ENCODE measurements at places on chromosomes 2 and 18. TPM values are rescaled to one million over a fixed set of nuclear protein-coding genes. Genes with fewer than 3 reads are reported as not detected.

Gene C1QL2
- 0.14 TPM for total RNA-seq

Gene DNER
- total RNA-seq, result 9.1 TPM

Gene PDCD1
- total RNA-seq, result not detected

Gene CFAP53
- 0.33 TPM for total RNA-seq

Gene DNAJC5G
- total RNA-seq, result not detected

Gene PLCD4
- 0.31 TPM for total RNA-seq

Gene SLC14A1
- total RNA-seq, result not detected

Gene ADAM17
- 35.0 TPM for total RNA-seq

Gene IL36A
- total RNA-seq, result not detected

Gene COLEC11
- total RNA-seq, result 0.62 TPM

Gene CCDC74B
- total RNA-seq, result 6.1 TPM

Gene CDH20
- total RNA-seq, result not detected

Gene B3GNT7
- 2.3 TPM for total RNA-seq

Gene BOK
- 30.6 TPM for total RNA-seq

Gene LTBP1
- total RNA-seq, result 29.1 TPM

Gene SERPINB2
- total RNA-seq, result not detected

Gene LOXHD1
- not detected for total RNA-seq

Gene STK39
- 21.5 TPM for total RNA-seq

Gene SLC23A3
- 0.62 TPM for total RNA-seq

Measured in A549 treated with DMSO at 1 μM for 4 hours (cell line).